ENCODE measurements at places on chromosomes 16 and 17. TPM values are rescaled to one million over a fixed set of nuclear protein-coding genes. Genes with fewer than 3 reads are reported as not detected.

ITGAL gene
- not detected for total RNA-seq

CETP gene
- not detected for total RNA-seq

LHX1 gene
- total RNA-seq, result 0.43 TPM

FBXW10B gene
- 0.12 TPM for total RNA-seq

TMEM114 gene
- not detected for total RNA-seq

HSF5 gene
- not detected for total RNA-seq

TCAP gene
- 0.73 TPM for total RNA-seq

KRTAP1-3 gene
- total RNA-seq, result not detected

DNA sequence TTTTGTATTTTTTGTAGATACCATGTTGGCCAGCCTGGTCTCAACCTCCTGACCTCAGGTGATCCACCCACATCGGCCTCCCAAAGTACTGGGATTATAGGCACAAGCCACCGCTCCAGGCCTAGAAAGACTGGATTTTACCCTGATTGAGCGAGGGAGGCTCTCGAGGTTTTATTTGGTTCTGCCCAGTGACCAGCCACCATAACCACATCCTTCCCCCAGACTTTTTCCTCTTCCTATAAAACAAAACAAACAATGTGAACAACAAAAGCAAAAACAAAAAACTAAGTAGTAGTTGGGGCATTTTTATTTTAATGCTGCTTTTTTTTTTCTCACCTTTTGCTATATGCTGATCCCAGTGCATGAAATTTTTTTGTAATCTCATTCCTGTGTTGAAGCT lies 509.6 kb downstream of the MAF start:
- H3K27me3 ChIP-seq, result no peaks in the 10 kb centered on the region
- no peaks in the 10 kb centered on the region for H3K36me3 ChIP-seq
- no peak for DNase-seq
- no peak overlapping the region for H3K27ac ChIP-seq

DNA sequence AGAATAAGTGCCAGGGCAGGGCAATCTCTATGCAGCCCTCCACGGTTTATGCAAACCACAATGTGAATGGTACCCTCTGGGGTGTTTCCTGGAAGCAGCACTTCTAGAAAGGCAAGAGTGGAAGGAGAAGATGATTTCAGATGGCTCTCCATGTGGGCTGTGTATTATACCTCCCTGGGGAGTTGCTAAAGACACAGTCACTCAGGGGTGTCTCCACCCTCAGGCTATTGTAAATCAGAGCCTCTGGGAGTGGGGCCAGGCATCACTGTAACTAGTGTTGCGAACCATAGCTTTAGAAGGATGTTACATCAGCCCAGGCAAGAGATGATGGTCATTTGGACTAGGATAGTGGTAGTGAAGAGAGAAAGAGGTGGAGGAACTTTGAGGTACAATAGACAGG lies 83.3 kb upstream of the ZKSCAN2 start:
- no peaks in the 10 kb centered on the region for H3K27me3 ChIP-seq
- no peaks in the 10 kb centered on the region for H3K4me1 ChIP-seq
- H3K27ac ChIP-seq, result no peak overlapping the region

GRCh38 chr17:66372182-66372581 lies 69.8 kb downstream of the PRKCA start:
- H3K4me3 ChIP-seq, result no peak overlapping the region
- H3K4me1 ChIP-seq, result peaks cover 12% of the 10 kb centered on the region
- no peaks in the 10 kb centered on the region for H3K36me3 ChIP-seq
- no peak overlapping the region for H3K27ac ChIP-seq
- no peak for DNase-seq

DNA sequence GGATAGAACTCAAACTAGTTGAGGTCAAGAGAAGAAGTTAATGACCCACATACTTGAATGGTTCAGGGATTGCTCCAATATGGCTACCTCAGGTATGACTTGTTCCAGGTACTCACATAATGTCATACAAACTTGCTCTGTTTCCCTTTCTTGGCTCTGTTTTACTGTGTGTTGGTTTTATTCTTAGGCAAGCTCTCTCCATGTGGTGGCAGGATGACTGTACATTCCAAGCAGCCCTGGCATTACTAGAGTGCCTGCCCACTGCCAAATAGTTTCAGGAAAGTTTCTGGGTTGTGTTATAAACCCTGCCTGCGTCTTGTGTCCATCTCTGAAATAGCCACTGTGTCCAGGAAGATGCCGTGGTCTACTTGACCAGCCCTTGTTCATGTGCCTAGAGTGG lies 476.8 kb downstream of the SHISA9 start:
- no peaks in the 10 kb centered on the region for H3K4me1 ChIP-seq
- H3K4me3 ChIP-seq, result no peak overlapping the region

DNA sequence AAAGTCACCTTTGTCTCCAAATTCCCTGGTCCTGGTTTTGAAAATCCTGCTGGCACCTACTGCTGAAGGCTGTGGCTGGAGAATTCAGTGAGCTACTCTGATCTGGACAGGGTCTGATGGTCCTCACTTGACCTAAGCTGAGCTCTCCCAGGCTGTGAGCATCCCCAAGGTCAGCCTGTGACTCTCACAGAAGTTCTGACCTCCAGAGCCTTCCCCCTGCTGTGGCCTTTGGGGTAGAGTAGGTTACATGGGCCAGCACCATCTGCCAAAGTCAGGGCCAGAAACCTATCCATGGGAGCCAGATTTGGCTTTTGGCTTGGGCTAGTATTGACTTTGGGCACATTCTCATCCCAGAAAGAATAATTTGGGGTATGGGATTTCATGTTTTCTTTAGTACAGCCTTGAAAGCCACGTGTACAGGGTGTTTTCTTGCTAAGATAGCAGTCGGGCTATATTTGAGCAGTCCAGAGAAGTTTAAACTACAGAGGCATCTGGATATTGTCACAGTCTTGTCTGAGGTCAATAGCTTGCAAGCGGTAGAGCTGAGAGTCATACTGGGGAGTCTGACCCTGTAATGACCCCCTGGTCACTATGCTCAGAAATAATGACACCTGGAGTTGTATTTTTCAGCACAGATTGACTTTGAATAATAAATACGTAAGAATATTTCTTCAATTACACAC lies 6.2 kb upstream of the AGRP start:
- no peaks in the 10 kb centered on the region for H3K36me3 ChIP-seq
- no peak overlapping the region for H3K27ac ChIP-seq
- no peak overlapping the region for H3K4me3 ChIP-seq
- H3K27me3 ChIP-seq, result no peaks in the 10 kb centered on the region

DNA sequence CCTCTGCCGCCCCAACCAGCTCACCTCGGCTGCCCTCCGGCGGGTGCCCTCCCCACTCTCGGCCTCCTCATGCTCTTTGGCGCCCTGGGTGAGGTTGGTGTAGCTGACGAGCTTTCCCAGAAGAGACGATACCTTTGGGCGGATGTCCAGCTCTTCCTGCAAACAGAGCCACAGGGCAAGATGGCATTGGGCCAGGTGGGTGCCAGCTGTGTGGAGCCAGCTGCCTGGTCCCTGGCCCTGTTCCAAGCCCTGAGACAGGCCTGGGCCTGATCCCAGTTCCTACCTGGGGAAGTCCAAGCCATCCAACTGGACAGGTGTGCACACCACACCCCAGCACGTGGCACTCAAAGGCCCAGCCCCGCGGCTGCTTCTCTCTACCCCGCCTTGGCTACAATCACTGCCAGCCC lies 6.9 kb downstream of the SLC12A4 start:
- peaks cover 2% of the 10 kb centered on the region for H3K36me3 ChIP-seq
- H3K4me3 ChIP-seq, result no peak overlapping the region

- no peak for DNase-seq
- peak overlapping the region; percentile 99 for H3K4me3 ChIP-seq
- H3K36me3 ChIP-seq, result no peaks in the 10 kb centered on the region
- H3K27ac ChIP-seq, result peak overlapping the region; percentile 98
- no peaks in the 10 kb centered on the region for H3K27me3 ChIP-seq
- H3K4me1 ChIP-seq, result no peaks in the 10 kb centered on the region
These were observed 762 bp downstream of the CDK12 start for GRCh38 chr17:39461926-39462569.

- no peaks in the 10 kb centered on the region for H3K27me3 ChIP-seq
- H3K36me3 ChIP-seq, result no peaks in the 10 kb centered on the region
- no peak overlapping the region for H3K4me3 ChIP-seq
- DNase-seq, result no peak
- no peak overlapping the region for H3K27ac ChIP-seq
- H3K4me1 ChIP-seq, result no peaks in the 10 kb centered on the region
These were observed 18.0 kb downstream of the CA5A start for GRCh38 chr16:87918338-87918737.

DNA sequence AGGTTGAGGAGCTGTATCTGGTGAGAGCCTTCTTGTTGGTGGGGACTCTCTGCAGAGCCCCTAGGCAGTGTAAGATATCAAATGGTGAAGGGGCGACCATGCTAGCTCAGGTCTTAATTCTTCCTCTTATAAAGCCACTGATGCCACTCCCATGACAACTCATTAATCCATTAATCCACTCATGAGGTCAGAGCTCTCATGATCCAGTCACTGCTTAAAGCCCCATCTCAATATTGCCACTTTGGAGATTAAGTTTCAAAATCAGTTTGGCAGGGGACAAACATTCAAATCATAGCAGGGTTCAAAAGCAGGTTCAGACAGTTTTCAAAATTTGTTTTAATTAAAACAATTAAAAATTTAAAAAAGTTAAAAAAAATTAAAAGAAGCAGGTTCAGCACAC lies 13.1 kb upstream of the SPECC1 start:
- H3K36me3 ChIP-seq, result no peaks in the 10 kb centered on the region
- no peak overlapping the region for H3K27ac ChIP-seq
- no peaks in the 10 kb centered on the region for H3K27me3 ChIP-seq

GRCh38 chr17:59752446-59752845 lies 45.0 kb downstream of the VMP1 start:
- H3K27me3 ChIP-seq, result no peaks in the 10 kb centered on the region
- peaks cover 32% of the 10 kb centered on the region for H3K4me1 ChIP-seq
- H3K36me3 ChIP-seq, result no peaks in the 10 kb centered on the region
- H3K27ac ChIP-seq, result no peak overlapping the region

DNA sequence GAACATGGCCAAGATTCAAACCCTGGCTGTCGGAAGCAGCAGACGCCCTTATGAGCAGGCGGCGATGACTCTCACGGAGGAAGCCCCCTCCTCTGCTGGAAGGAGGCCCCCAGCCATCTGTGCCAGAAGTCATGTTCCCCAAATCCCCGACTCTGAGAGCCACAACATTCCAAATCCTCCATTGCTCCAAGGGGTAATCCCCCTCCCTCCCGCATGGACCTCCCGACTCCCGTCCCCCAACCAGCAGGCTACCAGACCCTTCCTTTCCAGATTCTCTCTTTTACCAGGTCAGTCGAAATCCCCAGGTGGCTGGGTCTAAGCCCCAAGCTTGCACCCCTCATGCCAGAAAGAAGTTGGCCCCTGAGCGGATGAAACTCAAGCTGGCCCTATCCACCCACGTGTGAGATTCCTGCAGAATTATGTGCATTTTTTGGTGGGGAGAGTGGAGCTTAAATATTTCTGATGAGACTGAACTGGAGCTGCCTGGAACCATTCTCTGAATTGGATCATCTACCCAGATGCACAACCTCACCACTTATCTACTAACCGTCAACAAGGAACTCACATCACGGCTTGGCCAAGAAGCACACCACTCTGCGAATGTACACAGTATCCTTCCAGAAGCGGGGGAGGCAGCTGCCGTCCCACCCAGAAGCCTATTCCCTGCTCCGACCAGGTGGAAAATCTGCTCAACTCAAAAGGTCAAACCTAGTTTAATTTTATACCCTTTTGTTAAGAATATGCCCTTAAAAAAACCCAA lies 283.5 kb downstream of the C16orf95 start:
- no peak for DNase-seq
- H3K4me3 ChIP-seq, result no peak overlapping the region
- H3K4me1 ChIP-seq, result peaks cover 10% of the 10 kb centered on the region
- H3K27me3 ChIP-seq, result no peaks in the 10 kb centered on the region
- H3K36me3 ChIP-seq, result no peaks in the 10 kb centered on the region
- H3K27ac ChIP-seq, result no peak overlapping the region

- H3K36me3 ChIP-seq, result 0 out of 2 replicates have a peak, but pooled peaks cover 3% of the 10 kb centered on the region
- no peak for DNase-seq
- H3K27ac ChIP-seq, result no peak overlapping the region
- no peaks in the 10 kb centered on the region for H3K4me1 ChIP-seq
- no peaks in the 10 kb centered on the region for H3K27me3 ChIP-seq
These were observed 21.5 kb downstream of the LPCAT2 start for GRCh38 chr16:55530316-55530856.

- no peaks in the 10 kb centered on the region for H3K27me3 ChIP-seq
- no peak overlapping the region for H3K27ac ChIP-seq
- no peak for DNase-seq
- H3K4me1 ChIP-seq, result no peaks in the 10 kb centered on the region
These were observed 101.9 kb upstream of the COX10 start for GRCh38 chr17:13967416-13967815.

GRCh38 chr16:10514369-10515055 lies 65.9 kb downstream of the EMP2 start:
- DNase-seq, result peak; percentile 67
- no peak overlapping the region for H3K27ac ChIP-seq
- no peak overlapping the region for H3K4me3 ChIP-seq
- H3K27me3 ChIP-seq, result no peaks in the 10 kb centered on the region
- no peaks in the 10 kb centered on the region for H3K36me3 ChIP-seq

GRCh38 chr17:21021208-21021803 lies 21.5 kb downstream of the USP22 start:
- no peak for DNase-seq
- H3K4me1 ChIP-seq, result peaks cover 11% of the 10 kb centered on the region
- H3K4me3 ChIP-seq, result no peak overlapping the region
- H3K27me3 ChIP-seq, result no peaks in the 10 kb centered on the region
- H3K36me3 ChIP-seq, result peaks cover 100% of the 10 kb centered on the region

GRCh38 chr17:73986641-73987177 lies 216.8 kb upstream of the RPL38 start:
- DNase-seq, result no peak
- peaks cover 12% of the 10 kb centered on the region for H3K4me1 ChIP-seq
- no peaks in the 10 kb centered on the region for H3K27me3 ChIP-seq
- no peak overlapping the region for H3K4me3 ChIP-seq

GRCh38 chr16:87317750-87318644 lies 805 bp upstream of the C16orf95 start:
- peak overlapping the region; percentile 98 for H3K4me3 ChIP-seq
- DNase-seq, result peak; percentile 39
- H3K27ac ChIP-seq, result peak overlapping the region; percentile 92
- H3K36me3 ChIP-seq, result no peaks in the 10 kb centered on the region
- no peaks in the 10 kb centered on the region for H3K27me3 ChIP-seq
- H3K4me1 ChIP-seq, result peaks cover 2% of the 10 kb centered on the region

GRCh38 chr16:27547134-27547533 lies 2.6 kb downstream of the GTF3C1 start:
- peak; percentile 68 for DNase-seq
- H3K27ac ChIP-seq, result peak overlapping the region; percentile 50
- no peak overlapping the region for H3K4me3 ChIP-seq
- peaks cover 39% of the 10 kb centered on the region for H3K36me3 ChIP-seq
- peaks cover 15% of the 10 kb centered on the region for H3K4me1 ChIP-seq
- H3K27me3 ChIP-seq, result no peaks in the 10 kb centered on the region

- H3K27ac ChIP-seq, result no peak overlapping the region
- H3K36me3 ChIP-seq, result no peaks in the 10 kb centered on the region
- H3K4me3 ChIP-seq, result no peak overlapping the region
- peaks cover 14% of the 10 kb centered on the region for H3K4me1 ChIP-seq
- DNase-seq, result no peak
These were observed 117.8 kb downstream of the AATF start for GRCh38 chr17:37066322-37067255.

Measured in SJCRH30 (cell line).